ENCODE measurements at places on chromosomes 13 and 19.

DNA sequence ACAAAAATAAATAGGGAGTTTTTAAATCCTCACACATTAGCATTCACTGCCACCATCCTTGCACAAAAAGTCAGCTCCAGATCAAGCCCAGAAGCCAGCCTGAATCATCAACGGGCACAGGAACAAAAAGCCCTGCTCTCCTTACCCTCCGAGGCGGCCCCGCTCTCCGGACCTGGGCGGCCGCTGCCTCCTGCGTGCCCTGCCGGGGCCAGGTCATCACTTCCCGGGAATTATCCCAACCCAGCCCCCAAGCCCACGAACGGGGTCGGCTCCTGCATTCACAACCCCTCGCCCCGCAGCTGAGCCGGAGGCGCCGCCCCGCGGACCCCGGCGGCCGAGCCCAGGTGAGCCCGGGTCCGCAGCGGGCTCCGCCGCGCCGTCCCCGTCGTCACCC lies 754 bp downstream of the DNAJB1 start:
- no peak for DNase-seq

DNA sequence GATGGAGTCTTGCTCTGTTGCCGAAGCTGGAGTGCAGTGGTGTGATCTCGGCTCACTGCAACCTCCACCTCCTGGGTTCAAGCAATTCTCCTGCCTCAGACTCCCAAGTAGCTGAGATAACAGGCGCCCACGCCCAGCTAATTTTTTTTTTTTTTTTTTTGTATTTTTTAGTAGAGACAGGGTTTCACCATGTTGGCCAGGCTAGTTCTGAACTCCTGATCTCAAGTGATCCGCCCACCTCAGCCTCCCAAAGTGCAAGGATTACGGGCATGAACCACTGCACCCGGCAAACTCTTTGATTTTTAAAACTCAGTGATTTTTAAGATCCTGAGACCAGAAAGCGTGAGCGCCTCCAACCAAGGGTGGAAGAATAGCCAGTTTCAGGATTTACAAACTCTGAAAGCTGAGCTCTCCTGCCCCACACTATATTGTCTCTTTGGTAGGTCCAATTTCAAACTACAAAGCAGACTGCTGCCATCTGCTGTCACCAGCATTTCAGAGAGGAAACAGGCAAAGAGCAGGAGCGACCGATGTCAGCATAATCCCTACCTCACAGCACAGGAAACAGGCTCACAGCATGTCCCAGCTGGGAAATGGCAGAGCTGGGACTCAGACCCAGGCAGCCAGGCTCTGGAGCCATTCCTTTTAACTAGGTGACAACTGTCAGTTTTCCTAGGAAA lies 9.2 kb downstream of the NOSIP start:
- DNase-seq = no peak

- peak; percentile 95 for DNase-seq
Measured at GRCh38 chr19:39506944-39507714, 7.8 kb upstream of the SELENOV start.

DNA sequence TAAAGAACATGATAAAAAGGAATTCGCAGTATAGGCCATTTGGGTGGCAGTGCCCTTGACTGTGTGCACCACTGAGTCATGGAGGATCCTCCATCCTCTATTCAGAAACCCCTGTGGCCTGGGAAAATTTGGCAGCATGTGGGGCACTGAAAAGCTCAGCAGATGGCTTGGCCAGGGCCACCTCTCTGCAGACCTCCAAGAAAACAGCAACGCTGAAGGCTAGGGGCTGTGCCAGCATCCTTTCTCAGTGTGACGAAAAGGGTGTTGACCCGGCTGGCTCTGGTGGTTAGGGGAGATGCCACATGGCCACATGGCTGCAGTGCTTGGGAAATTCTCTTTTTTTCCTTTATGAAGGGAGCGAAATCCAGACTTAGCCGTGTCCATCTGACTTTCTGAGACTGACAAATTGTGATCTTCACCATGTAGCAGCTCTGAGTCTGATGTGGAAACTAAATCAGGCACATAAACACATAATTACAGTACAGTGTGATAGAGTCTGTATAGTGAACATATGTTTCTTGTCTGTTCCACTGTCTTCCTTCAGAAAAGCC lies 178.0 kb downstream of the KCTD12 start:
- DNase-seq = peak; percentile 73

DNA sequence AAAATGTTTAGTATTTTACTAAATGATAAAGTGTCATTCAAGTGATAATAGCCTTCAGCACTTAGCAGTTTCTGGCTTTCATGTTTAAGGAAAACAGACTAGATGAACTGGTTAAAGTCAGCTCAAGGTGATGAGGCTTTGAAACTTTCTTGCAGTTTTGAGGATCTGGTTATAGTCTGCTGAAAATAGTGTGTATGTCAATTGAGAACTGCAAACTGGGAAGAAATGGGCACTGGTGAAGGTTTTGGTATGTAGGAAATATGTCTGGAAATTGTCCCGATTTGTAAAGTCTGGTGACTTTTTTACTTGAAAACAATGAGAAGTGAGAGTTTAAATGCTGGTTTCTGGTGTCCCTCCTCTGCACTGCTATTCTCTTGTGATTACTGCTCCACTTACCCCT lies 36.8 kb upstream of the SOX21 start:
- no peak for DNase-seq

GRCh38 chr13:37966266-37966665 lies 96.7 kb upstream of the TRPC4 start:
- DNase-seq = no peak

DNA sequence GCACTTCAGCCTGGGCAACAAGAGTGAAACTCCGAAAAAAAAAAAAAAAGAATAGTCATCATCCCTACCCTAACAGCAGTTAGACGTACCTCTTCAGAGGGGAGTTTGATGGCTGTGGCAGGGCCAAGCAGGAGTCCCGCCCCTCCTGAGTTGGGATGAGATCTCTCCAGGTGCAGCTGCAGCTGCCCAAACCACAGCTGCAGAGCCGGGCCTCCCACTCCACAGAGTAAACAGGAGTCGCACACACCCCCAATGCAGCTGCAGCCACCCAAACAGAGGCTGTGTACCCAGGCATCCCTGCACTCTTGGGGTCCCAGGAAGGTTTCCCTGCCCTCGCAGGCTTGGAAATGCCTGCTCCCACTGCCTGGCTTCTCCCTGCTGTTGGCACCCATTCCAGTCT lies 17.4 kb upstream of the MLLT1 start:
- no peak for DNase-seq

DNA sequence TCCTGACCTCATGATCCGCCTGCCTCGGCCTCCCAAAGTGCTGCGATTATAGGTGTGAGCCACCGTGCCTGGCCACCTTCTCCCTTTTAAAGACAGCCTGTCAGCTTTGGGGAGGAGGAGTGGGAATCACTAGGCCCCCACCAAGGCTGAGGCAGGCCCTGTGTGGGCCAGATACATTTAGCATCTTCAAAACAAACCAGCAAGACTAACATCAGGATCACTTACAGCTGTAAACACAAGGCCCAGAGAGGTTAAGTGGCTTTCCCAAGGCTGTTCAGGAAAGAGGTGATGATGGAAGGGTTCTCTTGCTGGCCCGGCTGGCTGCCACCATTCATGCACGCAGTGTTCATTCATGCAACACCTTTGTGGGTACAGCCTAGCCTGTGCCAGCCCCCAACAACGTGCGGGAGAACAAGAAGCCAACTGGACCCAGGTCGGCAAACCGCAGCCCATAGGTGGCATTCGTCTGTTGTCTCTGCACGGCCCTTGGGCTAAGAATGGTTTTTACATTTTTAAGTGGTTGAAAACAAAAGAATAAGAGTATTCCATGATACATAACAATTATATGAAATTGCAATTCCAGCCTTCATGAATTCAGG lies 23.0 kb downstream of the IER2 start:
- DNase-seq = no peak

DNA sequence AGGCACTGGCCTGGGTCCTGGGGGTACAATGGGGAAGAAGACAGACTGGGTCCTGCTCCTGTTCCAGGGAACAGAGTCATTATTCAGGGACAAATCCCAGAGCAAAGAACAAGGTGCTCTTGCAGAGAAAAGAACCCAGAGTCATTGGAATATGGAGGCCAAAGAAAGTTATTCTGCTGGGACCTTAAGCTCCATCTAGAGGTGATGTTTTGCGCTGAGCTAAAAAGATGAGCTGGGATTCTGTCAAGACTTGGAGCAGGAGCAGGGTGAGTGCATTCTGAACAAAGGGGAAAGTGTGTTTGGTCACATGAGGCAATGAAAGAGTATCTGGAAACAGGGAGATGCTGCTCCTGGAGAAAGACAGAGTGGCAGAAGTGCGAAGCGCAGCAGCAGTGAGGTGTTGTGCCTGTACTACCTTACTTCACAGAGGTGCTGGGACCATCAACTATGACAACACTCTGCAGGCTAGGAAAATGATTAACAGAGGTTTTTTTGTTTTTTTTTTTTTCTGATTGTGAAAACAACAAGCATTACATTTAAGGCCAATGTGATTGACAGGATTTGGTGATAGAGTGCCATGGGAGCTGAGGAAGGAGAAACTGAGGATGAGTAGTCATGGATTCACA lies 95.3 kb upstream of the TNFSF11 start:
- DNase-seq = peak; percentile 14

DNA sequence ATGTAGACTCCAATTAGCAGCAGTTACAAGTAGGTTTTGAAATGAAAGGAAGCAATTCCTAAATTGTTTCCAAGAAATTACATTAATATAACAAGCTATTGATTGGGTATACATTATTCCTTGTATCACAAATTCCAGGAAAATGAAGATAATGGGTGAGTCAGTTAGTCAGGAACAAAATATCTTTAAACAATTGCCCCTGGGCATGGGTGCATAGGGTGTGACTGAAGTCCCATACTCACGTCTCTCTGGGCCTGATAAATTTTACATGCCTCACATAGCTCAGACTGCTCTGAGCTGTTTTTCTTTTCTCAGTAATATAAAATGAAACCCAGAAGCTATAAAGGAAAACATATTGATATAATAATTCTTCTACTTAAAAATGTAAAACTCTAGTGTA lies 87.8 kb downstream of the FNDC3A start:
- no peak for DNase-seq

GRCh38 chr19:35044317-35045117 lies 3.0 kb downstream of the HPN start:
- DNase-seq = peak; percentile 75

GRCh38 chr19:10079031-10079453 lies 7.1 kb upstream of the SHFL start:
- DNase-seq = no peak

GRCh38 chr19:50837300-50837699 lies 3.9 kb upstream of the KLK15 start:
- no peak for DNase-seq

- DNase-seq = no peak
Measured at GRCh38 chr19:49057636-49058234, at the start of gene CGB7. Gene CGB7, minus strand, starts transcription at chr19:49057749. Its CDS starts 2,374 bp downstream, at chr19:49055375.

DNA sequence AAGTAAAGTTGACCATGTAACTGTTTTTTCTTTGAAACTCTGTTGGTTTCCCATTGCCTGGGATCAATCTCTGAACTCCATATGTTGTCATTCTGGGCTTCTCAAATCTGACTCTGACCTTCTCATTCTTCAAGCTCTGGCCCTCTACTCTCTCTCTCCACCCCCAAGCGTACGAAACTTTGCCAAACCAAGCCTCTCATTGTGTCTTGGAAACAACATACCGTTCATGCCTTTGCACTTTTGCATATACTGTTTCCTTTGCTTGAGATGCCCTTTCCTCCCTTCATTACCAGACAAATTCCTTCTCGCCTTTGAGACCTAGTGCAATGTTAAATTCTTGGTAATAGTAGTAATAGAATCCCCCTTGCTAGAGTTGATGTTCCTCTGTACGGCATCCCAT lies 113.7 kb downstream of the OLFM4 start:
- no peak for DNase-seq

- no peak for DNase-seq
Measured at GRCh38 chr19:18476507-18477041, 38.6 kb upstream of the ISYNA1 start.

- DNase-seq = no peak
Measured at GRCh38 chr19:13762635-13763235, 1.6 kb upstream of the MRI1 start.

DNA sequence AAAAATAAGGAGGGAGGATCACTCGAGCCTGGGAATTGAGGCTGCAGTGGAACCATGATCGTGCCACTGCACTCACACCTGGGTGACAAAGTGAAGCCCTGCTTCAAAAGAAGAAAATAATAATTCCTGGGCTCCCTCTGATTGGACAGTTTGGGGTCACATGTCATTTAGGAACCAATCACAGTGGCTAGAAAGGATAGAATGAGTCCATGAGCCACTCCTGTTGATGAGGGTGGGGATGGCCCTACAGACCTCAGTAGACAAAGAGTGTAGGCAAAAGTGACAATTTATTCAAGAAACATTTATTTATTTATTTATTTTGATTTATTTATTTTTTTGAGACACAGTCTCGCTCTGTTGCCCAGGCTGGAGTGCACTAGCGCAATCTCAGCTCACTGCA lies 26.8 kb upstream of the ADGRE5 start:
- DNase-seq = no peak

DNA sequence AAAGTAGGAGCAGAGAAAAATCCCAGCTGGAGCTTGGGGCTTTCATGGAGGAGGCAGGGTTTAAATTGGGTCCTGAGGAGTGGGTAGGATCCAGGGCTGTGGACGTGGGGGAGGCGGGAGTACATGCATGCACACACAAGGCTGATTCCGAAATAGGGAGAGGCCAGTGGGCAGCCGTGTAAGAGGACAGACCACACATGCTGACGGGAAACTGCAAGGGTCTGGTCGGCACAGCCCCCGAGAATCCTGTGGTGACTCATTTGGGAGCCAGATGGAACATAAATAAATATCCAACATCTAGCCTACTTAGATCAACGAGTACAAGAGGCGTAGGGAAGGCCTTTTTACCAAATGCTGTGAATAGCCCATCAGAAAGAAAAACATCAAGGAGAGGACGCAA lies 216.3 kb upstream of the ZNF507 start:
- no peak for DNase-seq

GRCh38 chr13:81442904-81443303 lies 1102.0 kb upstream of the SPRY2 start:
- DNase-seq = no peak

- DNase-seq = no peak
Measured at GRCh38 chr19:29383696-29384095, 142.1 kb upstream of the VSTM2B start.

DNA sequence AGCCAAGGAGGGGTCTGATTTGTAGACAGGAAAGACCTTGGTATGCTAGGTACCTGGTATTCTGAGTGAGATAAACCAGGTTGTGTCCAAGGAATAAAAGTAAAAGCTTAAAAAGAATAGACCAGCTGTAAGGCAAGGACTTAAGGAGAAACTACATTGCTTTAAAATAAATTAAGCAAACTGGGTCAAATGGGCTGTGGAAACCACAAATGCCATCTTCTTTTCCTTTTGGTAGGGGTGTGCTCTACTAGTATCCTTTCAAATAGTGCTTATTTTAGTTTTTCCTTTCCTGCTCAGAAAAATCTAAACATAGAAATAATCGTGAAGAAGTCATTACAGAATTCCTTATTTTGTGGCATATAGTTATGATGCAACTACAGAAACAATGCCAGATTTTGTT lies 138.6 kb upstream of the KLF12 start:
- no peak for DNase-seq
